ENCODE measurements at places on chromosomes 3 and 15. TPM values are rescaled to one million over a fixed set of nuclear protein-coding genes. Genes with fewer than 3 reads are reported as not detected.

LTK gene
- 0.20 TPM for polyA plus RNA-seq

KLF13 gene
- 17.4 TPM for polyA plus RNA-seq

LMAN1L gene
- polyA plus RNA-seq: not detected

DNA sequence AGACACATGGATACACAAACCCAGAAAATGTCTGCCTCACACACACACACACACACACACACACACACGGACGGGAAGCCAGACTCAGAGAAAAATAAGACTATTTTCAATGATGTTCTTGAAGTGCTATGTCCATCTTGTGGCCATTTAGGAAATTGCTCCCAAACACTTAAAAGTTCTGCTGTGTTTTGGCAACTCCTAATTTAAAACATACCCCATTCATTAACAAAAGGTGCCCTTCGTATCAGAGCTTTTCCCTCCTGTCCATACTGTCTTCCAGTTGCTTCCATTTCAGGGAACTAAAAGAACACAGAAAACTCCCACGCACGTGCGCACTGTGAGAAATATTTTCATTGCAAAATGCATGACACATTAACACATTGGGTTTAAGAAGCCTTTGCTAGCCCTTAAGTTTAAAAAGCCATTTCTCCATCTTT lies 44.6 kb downstream of the SLC12A1 start:
- peak; percentile 42 for DNase-seq

DNA sequence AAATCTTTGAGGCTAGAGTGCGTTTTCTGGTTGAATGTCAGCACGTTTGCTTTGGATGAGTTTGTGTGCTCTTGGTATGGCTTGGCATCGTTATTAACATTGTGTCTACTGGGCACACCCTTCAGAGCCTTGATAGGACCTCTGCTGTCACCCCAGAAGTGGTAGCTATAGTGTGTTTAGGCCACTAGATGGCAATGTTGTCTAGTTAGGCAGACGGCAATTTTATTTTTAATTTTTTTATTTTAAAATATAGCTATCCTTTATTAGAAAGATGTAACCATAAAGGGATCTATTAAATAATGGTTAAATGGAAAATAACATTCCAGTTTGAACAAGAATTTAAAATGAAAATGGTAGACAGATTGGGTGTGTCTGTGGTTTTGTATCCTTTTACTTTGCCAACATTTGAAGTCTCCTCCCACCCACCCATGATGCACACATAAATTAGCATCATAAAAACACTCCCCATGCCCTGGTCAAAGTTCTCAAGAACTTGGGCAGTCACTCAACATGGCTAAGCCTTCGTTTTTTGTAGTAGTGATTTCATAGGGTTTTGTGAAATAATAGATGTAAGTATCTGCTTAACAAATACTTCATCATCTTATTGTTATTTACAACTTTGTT lies 200.7 kb downstream of the KCNH8 start:
- DNase-seq: no peak

DNA sequence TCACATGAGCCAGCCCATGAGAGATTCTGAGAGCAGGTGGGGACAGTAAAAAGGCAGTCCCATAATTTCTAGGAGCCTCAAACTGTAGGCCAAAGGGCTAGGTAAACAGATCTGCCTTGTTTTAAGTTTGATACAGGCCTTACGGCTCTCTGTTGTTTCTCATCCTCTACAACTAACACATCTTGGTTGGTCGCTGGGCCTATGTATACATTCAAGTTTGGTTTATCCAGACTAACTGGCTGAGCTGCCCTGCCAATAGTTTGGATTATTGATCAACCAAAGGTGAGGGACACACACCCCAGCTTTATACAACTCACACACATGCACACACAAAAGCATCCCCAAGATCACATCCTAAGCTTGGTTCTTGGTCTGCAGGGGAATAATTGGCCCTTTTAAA lies 3.0 kb downstream of the SIAH2 start:
- DNase-seq: no peak

DNA sequence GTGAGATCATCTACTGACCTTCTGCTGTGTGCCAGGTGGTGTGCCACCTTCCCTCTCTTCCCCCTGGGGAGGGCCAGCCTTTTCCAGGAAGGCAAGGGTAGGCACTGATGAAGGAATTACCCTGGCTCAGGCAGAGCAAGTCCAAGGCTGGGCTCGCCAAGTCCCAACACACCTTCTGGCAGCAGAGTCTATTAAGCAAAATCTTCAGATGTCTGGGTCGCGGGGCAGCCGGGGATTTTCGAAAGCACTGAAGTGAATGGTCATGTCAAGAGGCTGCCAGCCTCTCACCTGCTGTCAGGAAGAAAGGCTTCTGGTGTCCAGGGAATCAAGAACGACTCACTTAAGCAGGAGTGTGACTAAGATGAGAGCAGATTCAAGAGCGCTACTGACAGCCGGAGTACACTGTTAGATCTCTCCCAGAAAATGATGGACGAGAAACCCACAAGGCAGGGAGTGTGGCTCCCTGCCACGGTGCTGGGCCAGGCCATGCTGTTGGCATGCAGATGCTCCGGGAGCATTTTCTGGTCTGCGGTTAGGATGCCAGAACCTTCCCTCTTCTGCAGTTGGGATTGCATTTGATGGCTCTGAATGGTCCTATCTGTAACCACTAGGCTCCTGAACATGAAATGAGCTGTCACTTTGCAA lies 479.8 kb downstream of the SHQ1 start:
- DNase-seq: no peak

DNA sequence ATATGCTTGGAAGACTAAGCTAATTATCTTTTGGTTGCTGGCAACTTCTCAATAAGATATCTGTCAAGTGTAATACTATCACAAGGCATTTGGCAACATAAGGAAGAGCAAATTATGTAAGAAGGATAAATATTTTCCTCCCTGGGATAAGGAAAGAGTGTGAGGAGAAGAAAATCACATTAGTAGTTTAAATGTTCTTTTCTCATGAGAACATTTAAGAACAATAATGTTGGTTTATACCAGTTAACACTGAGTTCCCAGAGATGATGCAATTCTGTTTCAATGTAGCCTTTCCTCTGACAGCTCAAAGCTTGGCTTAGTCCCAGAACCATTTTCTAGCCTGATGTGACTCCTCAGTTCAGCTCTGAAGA lies 66.1 kb upstream of the NPHP3 start:
- DNase-seq: peak; percentile 21

- DNase-seq: peak; percentile 2
These were observed 75.5 kb downstream of the ZBTB20 start for GRCh38 chr3:115071601-115072000.

Measured in AG04450 (cell line).